Naive thymus-derived CD4-positive, alpha-beta T cell (primary cell): ENCODE measurements at places on chromosomes 3 and 15. TPM values are rescaled to one million over a fixed set of nuclear protein-coding genes. Genes with fewer than 3 reads are reported as not detected.

GRCh38 chr15:95987886-95988573, 342.5 kb upstream of the NR2F2 start:
- DNase-seq: no peak

DNA sequence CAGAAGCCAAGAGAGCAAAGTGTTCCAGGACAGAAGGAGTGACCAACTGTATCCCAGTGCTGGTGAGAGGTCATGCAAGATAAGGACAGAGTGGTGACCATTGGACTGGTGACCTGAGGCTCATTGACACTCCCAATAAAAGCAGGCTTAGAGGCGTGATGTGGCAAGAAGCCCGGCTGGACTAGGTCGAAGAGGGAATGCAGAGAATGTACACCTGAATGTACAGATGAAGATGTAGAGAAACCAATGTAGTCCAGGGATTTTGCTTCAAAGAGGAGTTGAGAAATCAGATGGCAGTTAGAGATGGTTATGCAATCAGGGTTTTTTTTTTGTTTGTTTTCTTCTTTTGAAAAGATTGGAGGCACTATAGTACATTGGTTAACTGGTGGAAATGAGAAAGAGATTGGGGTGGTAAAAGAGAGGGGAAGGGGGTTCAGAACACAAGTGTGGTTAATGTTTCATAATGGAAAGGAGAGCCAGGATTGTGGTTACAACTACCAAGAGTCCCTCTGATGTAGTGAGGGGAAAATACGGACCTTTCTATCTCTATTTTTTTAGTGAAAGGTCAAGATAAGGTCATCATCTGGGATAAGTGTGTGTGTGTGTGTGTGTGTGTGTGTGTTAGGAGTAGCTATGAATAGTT, 23.3 kb downstream of the ST3GAL6 start:
- DNase-seq: no peak

Gene SH2D7
- total RNA-seq: 0.10 TPM in 1 of 2 replicates, not detected in the other

GRCh38 chr3:113431811-113432210, 9.5 kb downstream of the CFAP44 start:
- no peak for DNase-seq

GRCh38 chr3:181933052-181933618, 221.4 kb downstream of the SOX2 start:
- no peak for DNase-seq

Gene ATP13A3
- total RNA-seq: 46.7 TPM

Gene TMCC1
- 18.7 and 20.5 TPM in 2 replicates for total RNA-seq

Gene CEP97
- 5.5 TPM for total RNA-seq

Gene ATP2B2
- total RNA-seq: not detected

GRCh38 chr3:355622-356021, 159.1 kb downstream of the CHL1 start:
- DNase-seq: no peak

- DNase-seq: no peak
Observed at GRCh38 chr3:15261274-15261673, 55.2 kb downstream of the CAPN7 start.

DNA sequence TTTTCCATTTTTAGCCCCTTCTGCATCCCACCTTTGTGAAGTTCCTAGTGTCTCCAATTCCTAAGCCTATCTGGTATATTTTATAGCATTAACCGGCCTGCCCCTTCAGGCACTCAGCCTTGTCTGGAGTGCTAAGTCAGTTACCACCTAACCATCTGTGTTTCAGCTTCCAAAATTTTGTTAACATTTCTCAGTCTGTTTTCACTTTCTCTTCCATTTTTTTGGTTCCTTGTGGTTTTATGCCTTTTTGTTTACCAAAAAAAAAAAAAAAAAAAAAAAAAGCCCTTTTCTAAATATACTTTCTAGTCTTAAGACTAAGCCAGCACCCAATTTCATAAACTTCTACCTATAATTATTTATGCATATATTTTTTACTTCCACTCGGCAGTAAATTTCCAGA, 92.4 kb downstream of the CSNK1G1 start:
- no peak for DNase-seq

GRCh38 chr15:68774521-68775235, 46.0 kb downstream of the ANP32A start:
- no peak for DNase-seq

Gene FAN1
- total RNA-seq: 29.5 TPM

DNA sequence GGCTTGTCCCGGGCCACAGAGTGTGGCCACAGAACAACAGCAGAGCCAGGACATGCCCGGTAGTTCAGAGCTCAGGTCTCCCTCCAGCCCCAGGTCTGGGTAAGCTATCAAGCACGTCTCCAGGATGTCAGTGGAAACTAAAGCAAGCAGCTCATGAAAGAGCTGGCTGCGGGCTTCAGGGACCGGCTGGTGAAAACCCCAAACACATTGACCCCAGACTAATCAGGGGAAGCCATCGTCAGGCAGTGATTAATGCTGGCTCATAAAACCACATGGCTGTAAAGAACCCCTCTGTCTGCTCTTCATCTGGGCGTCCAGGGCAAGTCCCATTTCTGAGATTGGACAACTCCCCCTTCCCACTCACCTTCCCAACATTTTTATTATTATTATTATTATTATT, 37.8 kb downstream of the LMCD1 start:
- DNase-seq: no peak

DNA sequence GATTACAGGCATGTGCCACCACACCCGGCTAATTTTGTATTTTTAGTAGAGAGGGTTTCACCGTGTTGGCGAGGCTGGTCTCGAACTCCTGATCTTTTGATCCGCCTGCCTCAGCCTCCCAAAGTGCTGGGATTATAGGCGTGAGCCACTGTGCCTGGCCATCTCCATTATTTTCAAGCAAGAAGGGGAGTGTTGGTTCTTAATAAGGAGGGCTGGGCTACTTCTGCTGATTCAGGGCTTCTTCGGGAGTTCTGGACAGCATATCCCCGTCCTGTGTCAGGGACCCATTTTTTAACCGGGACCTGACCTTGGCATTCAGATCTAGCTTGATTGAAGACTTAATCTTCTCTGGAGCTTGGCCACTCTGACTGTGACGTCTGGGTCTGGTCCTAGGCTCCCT, 74.1 kb upstream of the SYN2 start:
- DNase-seq: no peak

- DNase-seq: no peak
Observed at GRCh38 chr3:51683566-51683965, 12.5 kb downstream of the TEX264 start.

Gene OXSR1
- total RNA-seq: 39.7 TPM

DNA sequence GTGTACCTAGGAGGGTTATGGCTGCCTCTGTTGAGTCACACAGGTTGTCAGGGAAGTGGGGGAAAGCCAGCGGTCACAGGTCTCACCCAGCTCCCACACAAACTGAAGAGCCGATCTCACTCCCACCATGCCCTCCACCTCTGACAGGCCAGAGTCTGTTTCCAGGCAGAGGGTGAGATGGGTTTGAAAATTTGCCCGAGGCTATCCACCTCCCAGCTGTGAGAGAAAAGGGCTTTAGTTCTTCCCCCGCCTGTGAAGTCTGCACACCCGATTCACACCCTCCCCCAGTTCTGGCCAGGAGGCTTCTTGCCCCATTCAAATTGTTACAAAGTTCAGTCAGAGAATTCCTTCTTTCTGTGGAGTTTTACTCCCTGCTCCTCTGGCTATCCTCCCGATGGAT, 446.9 kb downstream of the EDEM1 start:
- DNase-seq: no peak

Gene CIDEC
- not detected for total RNA-seq
